ENCODE measurements at places on chromosomes 3 and 15. TPM values are rescaled to one million over a fixed set of nuclear protein-coding genes. Genes with fewer than 3 reads are reported as not detected.

The CCDC13 gene
- total RNA-seq: 2.7 TPM

The PODXL2 gene
- 2.5 TPM for total RNA-seq

The CA12 gene
- total RNA-seq: 36.7 TPM

The TNNC1 gene
- total RNA-seq: 5.5 TPM

The CHRNA5 gene
- 0.74 TPM for total RNA-seq

The RLBP1 gene
- not detected for total RNA-seq

The GOLGA6B gene
- total RNA-seq: not detected

The MOBP gene
- total RNA-seq: 0.19 TPM

The ACKR4 gene
- total RNA-seq: 7.6 TPM

The CFAP100 gene
- total RNA-seq: not detected

The ZNF502 gene
- total RNA-seq: 5.8 TPM

- DNase-seq: no peak
Measured at GRCh38 chr3:142963516-142964448, at the start of gene PAQR9. PAQR9 (minus strand) TSS chr3:142963674; CDS start chr3:142963336, 338 bp downstream.

DNA sequence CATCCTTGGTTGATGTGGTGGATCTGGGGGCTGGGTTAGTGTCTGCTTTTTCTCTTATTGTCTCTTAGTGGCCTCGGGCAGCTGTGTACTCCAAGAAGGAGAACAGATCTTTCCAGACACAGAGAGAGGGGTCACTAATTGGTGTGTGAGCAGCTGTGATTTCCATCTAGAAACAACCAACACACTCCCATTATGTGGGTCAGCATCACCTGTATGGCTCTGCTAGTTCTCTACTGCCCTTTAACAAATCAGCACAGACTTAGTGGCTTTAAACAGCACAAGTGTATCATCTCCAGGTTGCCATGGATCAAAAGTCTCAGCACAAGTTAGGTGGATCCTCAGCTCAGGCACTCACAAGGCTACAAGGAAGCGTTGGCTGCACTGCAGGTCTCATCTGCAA is 156.8 kb downstream of the LRTM1 start:
- no peak for DNase-seq

DNA sequence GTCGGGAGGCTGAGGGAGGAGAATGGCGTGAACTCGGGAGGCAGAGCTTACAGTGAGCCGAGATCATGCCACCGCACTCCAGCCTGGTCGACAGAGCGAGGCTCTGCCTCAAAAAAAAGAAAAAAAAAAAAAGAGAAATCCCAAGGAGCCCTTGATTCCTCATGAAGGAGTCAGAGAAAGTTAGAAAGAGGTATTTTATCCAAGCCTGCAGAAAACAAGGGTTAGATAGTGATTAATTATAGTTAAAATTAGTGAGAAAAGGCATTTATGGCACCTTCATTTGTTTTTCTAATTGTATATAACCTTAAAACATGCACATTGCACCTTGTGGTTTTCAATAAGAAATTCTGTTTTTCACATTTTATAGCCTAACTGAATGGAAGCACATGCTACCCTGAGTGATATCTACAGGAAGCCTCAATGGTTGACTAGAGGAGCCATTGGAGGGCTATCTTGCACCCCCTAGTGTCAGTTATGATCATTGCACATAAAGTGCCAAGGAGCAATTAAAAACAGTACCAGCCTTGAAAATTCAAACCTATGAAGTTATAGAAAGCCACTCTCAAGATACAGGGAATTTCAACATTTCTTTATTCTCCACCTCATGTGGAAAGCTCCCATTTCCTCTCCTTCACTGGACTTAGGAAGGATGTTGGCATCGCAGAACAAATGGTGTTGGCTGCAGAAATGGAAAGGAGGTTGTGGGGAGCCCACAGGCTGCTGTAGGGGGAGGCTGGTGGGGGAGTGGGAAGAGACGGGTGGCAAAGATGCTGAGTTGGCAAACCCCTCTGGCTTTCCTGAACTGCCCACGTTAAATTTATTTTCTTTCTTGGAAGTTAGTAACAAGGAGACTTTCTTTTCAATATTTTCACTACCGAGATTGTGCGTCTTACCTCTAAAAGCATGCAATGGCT is 48.5 kb downstream of the ITGA11 start:
- DNase-seq: peak; percentile 23

DNA sequence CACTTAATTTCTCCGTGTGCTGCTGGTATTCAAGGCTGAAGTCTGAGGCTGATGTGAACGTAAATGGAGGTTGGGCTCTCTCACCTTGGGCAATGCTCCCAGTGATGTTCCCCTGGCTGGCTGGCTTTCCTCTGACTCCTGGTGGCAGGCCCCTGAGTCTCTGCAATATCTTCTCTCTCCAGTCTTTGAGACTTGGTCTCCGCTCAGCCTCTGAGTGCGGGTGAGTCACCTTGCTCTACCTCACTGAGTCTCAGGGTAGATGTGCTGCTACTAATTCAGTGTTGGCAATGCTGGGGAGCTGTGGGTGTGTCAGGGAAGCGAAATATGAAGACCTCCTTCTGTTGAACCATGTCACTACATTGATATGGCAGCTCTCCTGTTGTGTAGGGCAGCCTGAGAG is 31.3 kb upstream of the TRIM59 start:
- no peak for DNase-seq

DNA sequence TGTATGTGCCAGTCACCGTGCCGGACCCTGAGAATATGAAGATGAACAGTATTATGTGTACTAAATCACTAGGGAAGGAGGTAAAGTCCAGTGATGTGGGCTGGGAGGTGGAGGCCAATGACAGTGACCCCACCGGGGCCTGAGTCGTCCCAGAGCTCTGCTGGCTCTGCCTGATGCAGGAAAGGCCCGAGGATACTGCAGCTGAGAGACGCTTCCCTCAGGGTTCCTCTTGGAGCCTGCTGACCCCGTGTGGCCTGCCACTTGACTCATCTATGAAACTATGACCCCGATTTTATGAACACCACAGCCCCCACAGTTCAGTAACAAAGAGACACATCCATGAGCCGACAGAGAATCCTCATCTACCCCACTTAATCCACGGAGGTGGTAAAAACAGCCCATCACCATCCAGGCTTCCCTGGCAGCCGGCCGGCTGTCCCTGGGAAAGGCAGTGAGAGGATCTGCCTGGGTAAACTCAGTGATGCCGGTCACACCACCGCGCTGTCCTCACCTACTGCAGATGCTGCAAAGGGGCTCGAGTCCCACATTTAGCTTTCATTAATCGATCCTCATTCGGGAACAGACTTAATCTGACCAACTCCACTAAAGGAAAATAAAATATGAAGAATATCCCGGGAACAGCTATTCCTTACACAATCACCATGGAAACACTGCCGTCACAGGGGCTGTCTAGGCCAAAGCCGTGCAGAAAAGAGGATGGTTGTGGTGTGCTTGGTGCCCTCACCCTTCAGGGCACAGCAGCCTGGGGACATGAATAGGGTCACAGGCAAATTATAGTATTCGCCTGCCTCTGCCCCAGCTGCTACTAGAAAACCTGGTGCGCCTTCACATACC is 82.9 kb downstream of the ARRDC4 start:
- no peak for DNase-seq

DNA sequence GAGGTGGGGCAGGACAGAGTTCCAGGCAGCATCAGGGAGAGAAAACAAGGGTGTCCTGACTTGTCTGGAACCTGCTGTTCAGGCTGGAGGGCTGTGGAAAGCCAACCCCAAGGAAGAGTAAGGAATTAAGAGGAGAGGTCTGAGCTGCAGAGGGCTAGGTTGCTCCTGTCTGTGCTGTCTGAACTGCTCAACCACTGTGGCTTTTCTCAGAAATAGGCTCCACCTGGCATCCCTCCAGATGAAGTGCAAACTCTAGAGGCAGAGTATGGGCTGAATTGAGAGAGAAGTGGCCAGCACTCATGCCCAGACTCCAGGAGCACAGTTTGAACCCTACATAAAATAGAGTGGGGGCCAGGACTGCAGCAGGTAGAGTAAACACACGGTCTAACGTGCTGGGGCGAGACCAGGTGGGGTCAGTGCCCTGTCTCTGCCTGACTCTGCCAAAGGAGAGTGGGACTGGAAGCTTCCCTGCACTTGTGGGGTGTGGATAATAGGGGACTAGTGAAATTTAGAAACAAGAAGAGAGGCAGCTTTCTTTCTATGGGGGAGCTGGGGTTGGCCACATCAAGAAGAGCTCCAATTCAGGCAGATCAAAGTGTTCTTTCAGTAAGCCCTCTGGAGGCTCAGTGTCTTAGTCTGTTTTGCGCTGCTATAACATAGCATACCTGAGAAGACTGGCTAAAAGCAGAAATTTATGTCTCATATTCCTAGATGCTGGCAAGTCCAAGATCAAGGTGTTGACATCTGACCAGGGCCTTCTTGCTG is 28.0 kb upstream of the MNS1 start:
- DNase-seq: no peak

DNA sequence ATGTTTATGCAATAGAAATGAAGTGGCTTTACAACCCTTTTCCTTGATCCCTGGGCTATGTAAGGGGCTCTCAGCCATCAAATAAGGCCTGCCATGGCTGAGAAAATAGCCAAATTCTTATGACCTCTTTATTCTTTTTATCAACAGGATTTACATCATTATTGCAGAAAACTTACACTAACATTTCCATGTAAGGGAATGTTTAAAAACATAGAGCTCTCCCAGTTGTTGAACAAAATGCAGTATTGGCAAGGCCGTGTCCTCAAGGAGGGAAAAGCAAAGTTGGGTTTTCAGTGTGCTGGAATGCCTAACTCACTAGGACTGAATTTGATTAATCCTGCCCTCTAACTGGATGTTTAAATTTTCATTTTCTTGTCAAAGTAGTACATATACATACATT is 22.3 kb downstream of the NR2C2 start:
- DNase-seq: no peak

DNA sequence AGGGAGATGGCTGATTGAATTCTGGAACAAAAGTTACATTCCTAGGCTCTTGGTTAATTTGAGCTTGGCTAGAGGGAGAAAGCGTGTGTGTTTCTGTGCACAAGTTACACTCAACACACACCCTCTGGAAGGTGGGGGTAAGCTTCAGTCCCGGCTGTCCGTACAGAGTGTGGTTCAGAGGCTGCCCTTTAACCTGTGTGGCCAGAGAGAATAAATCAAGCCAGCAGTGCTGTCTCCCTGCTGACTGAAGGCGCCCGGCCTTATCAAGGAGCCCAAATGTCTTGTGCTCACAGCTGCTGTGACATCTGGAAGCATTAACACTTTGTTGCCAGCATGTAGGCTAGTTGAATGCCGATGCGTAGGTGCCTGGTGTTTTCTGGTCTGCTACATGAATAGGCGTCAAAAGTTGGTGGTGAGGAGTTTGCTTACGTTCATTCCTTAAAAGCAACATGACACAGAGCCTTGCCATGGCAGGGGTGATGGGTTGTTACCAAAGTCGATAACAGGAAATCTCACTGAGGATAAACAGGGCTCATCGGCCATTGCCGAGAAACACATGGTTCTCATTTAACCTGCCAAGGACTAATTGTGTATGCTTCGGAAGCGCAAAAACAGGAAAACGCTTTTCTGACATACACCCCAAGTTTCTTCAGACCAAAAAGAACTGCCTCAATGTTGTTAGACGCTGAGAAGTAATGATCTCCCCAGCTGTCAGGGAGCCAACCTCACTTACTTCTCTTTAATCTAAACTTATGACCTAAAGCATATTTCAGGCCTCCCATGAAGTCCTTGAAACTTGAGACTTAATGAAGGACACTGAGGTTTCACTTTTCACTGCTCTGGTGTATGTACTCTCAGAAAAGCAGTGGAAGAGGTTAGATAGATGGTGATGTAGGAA is 95.8 kb upstream of the CTDSPL start:
- DNase-seq: no peak

- DNase-seq: no peak
Measured at GRCh38 chr3:142904639-142905436, 16.0 kb upstream of the PCOLCE2 start.

DNA sequence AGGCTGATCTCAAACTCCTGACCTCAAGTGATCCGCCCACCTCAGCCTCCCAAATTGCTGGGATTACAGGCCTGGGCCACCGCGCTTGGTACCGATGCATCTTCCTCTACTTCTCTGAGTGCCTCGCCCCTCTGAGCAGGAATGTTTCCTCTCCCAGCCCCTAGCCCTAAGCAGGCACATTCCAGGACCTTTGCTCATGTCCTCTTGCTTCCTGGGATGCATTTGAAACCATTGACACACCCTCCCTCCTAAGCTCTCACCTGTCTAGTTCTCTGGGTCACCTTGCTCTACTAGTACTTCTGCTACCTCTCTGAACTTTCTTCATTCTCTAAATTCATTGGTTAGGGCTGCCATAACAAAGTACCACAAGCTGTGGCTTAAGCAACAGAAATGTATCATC is 17.9 kb upstream of the UACA start:
- DNase-seq: no peak

GRCh38 chr15:101256757-101257156 is 4.9 kb upstream of the CHSY1 start:
- no peak for DNase-seq
